ENCODE measurements at places on chromosomes 7 and 10. TPM values are rescaled to one million over a fixed set of nuclear protein-coding genes. Genes with fewer than 3 reads are reported as not detected.

Gene SPAM1
- not detected for total RNA-seq

Gene XPNPEP1
- 105 TPM for total RNA-seq

Gene PPP3CB
- 32.4 TPM for total RNA-seq

Gene PNLIP
- total RNA-seq = not detected

Gene YKT6
- 93.5 TPM for total RNA-seq

Gene HOXA5
- 16.7 TPM for total RNA-seq

Gene AQP1
- 1.5 TPM for total RNA-seq

Gene CPA1
- not detected for total RNA-seq

Gene ANXA8
- total RNA-seq = 0.15 TPM

Gene SRGN
- total RNA-seq = 25.8 TPM

Gene SKAP2
- total RNA-seq = 15.3 TPM

Gene CFAP70
- 1.7 TPM for total RNA-seq

Gene RBP3
- not detected for total RNA-seq

Gene PNLIPRP2
- not detected for total RNA-seq

Gene COL28A1
- not detected for total RNA-seq

Gene KAZALD1
- total RNA-seq = 58.2 TPM

Gene MKX
- 0.83 TPM for total RNA-seq
